CD4-positive, alpha-beta T cell treated with Interferon gamma for 1 hour (primary cell): ENCODE measurements at places on chromosomes 4 and X.
A peak's percentile ranks its signal among the peaks of the same experiment; 100 is the strongest.

DNA sequence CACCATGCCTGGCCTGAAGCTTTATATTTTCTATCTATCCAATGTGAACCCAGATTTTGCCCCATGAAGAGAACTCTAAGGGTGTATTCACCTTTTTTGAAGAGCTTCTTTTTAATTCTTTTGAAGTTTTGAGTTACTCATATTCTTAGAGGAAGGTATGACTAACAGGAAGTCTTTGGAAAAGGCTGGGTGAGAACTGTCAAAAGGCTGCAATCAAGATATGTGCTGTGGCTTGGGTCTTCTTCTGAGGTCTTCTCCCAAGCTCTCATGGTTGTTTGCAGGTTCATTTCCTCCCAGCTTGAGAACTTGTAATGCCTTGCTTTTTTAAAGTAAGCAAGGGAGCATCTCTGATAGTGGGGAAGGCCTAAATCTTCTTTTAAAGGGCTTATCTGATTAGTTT is 3.1 kb upstream of the C4orf17 start:
- DNase-seq, result no peak

- peak; percentile 62 for DNase-seq
Measured at GRCh38 chrX:130120746-130121504, 10.6 kb upstream of the ELF4 start.

- no peak for DNase-seq
Measured at GRCh38 chr4:139229534-139230039, 50.4 kb downstream of the MGARP start.

- no peak for DNase-seq
Measured at GRCh38 chrX:99777912-99778311, 632.2 kb downstream of the PCDH19 start.

DNA sequence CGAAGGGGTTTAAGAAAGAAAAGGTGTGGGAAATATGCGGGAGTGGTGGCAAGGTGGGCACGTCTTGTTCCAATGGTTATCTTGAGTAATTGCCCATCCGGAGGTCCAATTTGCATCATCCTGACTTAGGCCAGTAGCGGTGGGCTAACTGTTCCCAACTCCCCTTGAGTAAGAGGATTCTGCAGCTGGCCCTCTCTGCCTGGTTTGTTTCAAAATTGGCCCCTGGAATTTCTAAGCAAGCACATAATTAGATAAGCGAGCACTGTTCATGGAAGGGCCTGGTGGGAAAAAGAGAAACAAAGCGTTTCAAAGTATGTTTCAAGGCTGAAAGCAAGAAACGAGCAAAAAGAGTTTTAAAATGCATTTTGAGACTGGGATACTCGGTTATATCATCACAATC is 198.2 kb downstream of the CEP135 start:
- no peak for DNase-seq

DNA sequence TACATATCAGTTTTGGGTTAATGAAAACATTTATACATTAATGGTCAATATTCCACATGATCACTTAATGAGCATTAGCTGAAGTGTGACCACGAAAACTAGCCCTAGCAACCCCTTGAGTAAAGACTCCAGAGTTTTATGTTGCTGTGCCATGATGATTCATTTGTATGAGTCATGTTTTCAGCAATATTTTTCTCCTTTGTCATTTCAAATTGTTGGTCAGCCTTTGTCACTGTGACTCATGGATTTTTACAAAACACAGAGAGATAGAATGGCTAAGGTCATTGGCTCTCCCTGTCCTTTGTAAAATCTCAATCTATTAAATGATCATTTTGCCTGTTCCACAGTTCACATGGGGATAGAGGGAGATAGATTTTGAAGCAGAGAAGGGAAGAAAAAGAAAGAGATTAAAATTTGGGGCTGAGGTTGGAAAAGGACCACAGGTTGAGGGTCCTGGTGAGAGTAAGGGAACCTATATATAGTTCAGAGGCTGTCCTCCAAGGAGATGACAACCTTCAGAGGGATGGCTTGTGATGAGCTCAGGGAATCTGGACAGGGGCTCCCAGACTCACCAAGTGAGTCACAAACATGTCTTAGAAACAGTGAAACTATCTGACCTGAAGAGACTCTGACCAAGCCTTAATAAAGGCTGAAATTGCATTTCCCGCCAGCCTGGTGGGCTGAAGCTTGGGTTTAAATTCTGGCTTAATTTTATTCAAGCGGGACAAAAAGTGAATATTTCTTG is 25.6 kb downstream of the NR0B1 start:
- no peak for DNase-seq

- no peak for DNase-seq
Measured at GRCh38 chr4:157050561-157050960, 25.4 kb upstream of the GLRB start.

DNA sequence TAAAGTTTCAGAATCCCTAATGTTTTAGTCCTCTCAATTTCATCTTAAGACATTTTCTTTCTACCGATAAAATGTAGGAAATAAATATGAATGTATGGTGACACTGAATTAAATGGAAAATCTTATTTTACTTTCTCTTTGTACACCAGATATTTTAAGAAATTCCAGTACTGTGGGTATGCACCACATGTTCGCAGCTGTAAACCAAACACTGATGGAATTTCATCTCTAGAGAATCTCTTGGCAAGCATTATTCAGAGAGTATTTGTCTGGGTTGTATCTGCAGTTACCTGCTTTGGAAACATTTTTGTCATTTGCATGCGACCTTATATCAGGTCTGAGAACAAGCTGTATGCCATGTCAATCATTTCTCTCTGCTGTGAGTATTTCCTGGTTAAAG is 26.9 kb downstream of the C4orf46 start:
- no peak for DNase-seq

GRCh38 chrX:44062840-44063239 is 89.7 kb upstream of the NDP start:
- no peak for DNase-seq

DNA sequence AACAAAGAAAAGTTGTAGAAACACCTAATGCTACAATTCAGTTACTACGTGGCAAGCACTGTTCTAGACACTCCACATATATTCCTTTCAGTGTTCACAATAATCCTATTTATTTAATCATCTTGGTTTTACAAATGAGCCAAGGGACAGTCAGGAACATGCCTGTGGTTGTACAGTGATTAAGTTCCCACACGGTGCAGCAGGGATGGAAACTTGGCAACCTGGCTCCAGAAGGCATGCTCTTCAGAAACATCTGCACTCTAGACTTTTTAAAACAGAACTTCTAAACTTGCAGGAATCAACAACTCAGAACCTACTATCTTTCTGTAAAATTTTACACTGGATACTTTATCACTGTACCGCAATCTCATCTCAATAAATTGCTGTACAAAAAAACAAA is 32.1 kb downstream of the TAPT1 start:
- DNase-seq, result no peak

DNA sequence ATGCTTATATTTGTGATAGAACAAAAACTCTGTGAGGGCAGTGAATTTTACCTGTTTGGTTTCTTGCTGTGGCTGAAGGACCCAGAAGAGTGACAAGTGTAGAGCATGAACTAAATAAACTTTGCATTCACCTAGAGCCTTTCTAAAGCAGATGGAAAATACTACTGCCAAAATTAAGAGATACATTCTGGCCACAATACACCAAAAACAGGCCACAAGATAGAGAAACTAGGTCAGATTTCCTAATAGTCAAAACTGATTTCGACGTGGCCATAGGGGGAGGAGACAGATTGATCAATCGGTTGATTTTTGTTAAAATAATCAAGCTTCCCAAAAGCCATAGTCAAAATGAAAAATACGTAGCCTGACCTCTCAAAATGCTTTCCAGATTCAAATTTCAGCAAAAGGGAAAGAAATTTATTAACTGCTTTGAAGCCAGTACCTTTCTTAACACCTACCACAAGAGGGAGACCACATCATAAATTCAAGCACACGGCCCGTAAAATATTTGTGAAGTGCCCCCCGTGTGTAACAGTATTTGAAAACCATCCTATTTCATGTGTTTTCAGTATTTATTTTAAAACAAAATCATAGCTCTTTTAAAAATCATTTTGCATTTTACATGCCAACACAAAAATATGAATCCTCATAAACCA is 132.4 kb downstream of the CORIN start:
- no peak for DNase-seq
